ENCODE measurements at places on chromosomes 2 and 18.

- no peaks in the 10 kb centered on the region for H3K27me3 ChIP-seq
- H3K36me3 ChIP-seq = no peaks in the 10 kb centered on the region
- no peak for DNase-seq
- no peaks in the 10 kb centered on the region for H3K4me1 ChIP-seq
Measured at GRCh38 chr18:72762515-72763122, 105.2 kb downstream of the NETO1 start.

DNA sequence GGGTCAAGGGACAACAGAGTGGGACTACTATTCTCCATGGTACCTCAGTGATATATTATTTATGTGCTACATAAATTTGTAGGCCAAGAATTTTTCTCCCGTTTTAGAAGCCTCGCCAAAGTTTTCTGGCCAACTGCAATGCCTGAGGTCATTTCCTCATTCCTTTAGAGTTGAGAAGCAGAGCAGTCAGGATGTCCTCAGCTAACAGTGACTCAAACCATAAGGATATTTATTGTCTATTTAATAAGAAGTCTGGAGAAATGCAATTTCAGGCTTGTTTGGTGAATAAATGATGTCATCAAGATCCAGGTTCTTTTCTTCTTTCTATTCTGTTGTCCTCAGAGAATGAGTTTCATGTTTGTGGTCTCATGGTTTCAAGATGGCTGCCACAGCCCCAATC, 91.0 kb downstream of the ADCYAP1 start:
- no peaks in the 10 kb centered on the region for H3K27me3 ChIP-seq
- no peak overlapping the region for H3K27ac ChIP-seq
- H3K36me3 ChIP-seq = no peaks in the 10 kb centered on the region
- no peaks in the 10 kb centered on the region for H3K4me1 ChIP-seq
- no peak overlapping the region for H3K4me3 ChIP-seq

GRCh38 chr2:56184500-56185011, 766 bp downstream of the CCDC85A start:
- H3K27me3 ChIP-seq = peaks cover 23% of the 10 kb centered on the region
- peak; percentile 47 for DNase-seq
- no peak overlapping the region for H3K27ac ChIP-seq

GRCh38 chr2:229107601-229108000, 163.5 kb downstream of the PID1 start:
- H3K27me3 ChIP-seq = no peaks in the 10 kb centered on the region
- no peak overlapping the region for H3K4me3 ChIP-seq
- no peak overlapping the region for H3K27ac ChIP-seq
- no peak for DNase-seq
- H3K4me1 ChIP-seq = no peaks in the 10 kb centered on the region
- H3K36me3 ChIP-seq = no peaks in the 10 kb centered on the region
